Melanocyte of skin (primary cell): ENCODE measurements at places on chromosomes 13 and 19. TPM values are rescaled to one million over a fixed set of nuclear protein-coding genes. Genes with fewer than 3 reads are reported as not detected.

The NTF4 gene
- not detected in 2 replicates for total RNA-seq

The AMER2 gene
- under 0.01 TPM in 1 of 2 replicates, not detected in the other for total RNA-seq

The HSH2D gene
- total RNA-seq: not detected in 2 replicates

The C19orf38 gene
- under 0.01 and 0.69 TPM in 2 replicates for total RNA-seq

The MAG gene
- total RNA-seq: not detected in 2 replicates

The ZNF709 gene
- 1.7 TPM in 2 replicates for total RNA-seq

The OR7G1 gene
- not detected in 2 replicates for total RNA-seq
